ENCODE measurements at places on chromosomes 16 and 17.
A peak's percentile ranks its signal among the peaks of the same experiment; 100 is the strongest.

- no peak for DNase-seq
Observed at GRCh38 chr17:44197980-44198720, 1.5 kb downstream of the ATXN7L3 start.

- DNase-seq: no peak
Observed at GRCh38 chr17:44558334-44558709, 1.0 kb downstream of the FZD2 start.

DNA sequence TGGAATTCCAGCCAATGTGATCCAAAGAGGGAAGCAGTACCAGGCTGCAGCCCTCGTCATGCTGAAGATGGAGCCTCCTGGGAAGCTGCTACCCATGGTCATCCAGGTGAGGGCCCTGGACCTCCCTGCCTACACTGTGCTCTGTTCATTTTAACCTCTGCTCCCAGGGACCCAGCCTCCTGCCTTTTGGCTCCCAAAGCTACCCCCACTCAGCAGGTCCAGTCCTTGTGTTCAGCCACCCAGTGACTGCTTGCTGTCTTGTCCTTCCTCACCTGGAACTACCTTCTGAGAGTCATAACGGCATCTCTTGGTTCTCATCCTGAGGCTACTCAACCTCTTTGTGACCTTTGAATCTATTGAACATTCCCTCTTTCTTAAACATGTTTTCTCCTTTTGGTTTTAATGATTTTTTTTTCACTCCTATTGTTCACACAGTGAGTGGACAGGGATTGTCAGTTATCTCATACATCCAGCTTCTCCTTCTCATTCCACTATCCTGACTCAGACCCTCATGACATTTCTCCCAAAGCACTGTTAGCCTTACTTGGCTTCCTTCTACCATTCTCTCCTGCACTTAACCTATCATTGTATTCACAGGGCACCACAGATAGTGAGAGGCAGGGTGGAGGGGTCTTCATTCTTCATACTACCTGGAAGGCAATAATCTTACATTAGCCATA, 53.3 kb downstream of the GOSR1 start:
- DNase-seq: no peak

GRCh38 chr16:24976971-24977677, 38.0 kb downstream of the ARHGAP17 start:
- DNase-seq: no peak

DNA sequence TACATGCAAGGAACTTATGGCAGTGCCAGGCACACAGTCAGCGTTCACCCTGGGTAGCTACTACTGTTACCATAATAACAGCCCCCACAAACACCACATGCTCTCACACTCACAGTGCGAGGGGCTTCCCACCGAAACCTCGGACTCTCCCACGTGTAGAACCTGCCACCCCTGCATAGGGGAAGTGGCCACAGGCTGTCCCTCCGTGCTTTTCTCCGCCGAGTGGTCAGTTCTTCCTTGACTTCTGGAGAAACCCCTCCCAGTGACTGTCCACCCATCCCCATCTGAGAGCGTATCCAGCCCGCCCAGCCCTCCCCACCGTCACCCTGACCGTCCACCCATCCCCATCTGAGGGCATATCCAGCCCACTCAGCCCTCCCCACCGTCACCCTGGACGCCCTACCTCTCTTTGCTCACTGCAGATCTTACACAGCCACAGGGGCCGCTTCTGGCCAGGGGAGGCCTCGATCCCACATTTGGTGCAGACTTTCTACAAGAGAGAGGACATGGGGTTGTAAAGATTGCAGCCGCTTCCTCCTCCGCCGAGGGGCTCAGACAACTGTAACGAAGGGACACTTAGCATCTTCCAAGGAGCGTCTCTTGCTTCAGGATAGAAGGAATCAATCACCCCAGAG, 71.1 kb downstream of the RPH3AL start:
- no peak for DNase-seq

DNA sequence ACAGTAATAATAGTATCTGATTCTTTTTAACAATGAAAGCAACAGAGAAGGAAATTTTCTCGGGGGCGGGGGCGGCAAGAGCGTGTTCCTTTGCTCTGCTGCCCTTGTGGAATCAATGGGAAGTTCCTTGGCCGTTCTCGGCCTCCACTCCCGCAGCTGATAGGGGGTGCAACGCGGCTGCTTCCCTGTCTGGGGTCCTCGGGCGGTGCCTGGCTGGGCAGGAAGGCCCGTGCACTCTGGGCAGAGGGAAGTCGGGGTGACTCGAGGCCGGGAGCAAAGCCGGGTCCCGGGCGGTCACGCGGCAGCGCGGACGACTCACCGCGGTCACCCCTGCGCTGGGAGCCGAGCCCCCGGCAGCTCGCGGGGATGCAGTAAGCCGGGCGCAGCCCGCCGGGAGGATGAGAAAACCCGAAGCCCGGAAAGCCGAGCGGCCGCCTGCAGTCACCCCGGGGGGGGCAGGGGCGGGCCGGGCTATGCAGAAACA, 2.5 kb downstream of the TUBB3 start:
- DNase-seq: no peak

DNA sequence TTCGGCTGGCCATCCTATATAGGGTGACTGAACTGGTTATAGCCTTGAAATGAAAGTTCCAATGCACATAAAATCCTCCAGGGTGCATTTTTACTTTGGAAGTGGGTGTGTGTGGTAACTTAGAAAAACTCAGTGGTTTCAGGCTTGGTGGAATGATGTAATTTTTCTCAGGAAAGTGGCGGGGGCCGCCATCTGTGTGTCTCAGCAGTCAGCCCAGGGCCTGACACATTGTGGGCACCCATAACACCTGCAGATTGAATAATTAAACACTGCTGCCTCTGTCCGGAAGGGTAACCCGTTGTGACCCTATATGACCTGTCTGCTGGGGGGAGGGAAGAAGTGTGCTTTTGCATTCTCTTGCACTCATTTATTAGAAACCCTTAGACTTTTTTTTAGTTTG, 2.2 kb upstream of the PDP2 start:
- peak; percentile 64 for DNase-seq

DNA sequence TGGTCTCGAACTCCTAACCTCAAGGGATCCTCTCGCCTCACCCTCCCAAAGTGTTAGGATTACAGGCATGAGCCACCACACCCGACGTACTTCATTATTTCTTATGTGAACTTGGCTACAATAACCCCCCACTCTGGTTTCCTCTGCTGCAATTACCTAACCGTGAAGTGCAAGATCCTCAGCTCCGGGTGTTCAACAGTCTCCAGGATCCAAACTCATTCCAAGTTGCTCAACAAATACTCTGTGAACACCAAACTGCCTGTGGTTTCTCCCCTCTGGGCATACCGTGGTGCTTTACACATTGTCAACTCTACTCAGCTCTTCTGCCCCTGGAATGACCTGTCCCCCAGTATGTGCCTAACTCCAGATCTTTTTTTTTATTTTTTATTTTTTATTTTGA, 6.8 kb upstream of the SULT1A1 start:
- no peak for DNase-seq

DNA sequence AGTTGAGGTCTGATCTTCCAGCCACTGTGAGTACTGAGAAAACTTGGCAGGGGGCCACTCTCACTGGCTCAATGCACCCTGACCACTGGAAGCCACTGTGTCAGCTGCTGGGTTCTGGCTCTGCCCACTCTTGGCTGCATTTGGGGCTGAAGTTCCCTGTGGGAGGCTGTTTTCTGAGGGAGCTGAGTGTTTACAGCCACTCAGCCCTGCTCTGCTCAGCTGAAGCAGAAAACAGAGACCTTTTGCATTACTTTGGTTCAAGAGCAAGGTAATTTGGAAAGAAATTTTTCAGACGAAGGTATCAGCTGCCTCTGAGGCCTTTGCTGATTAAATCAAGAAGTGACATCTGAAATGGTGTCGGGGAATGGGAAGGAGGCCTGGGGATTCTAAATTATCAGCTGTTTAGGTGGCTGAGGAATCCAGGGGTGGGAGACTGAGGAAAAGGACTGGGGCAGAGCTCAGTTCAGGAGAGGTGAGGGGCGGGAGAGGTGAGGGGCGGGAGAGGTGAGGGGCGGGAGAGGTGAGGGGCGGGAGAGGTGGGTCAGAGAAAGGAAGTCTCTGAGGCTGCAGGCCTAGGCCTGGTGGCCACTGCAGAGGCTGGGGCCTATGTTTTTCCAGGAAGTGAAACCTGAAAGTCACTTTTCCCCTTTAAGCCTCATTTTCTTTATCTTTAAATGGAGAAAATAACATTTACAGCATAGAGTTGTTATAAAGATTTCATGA, at the start of gene ACSM5:
Gene ACSM5, plus strand, starts transcription at position 137 of the 723 bp plus-strand sequence. CDS start 1,951 bp downstream, outside the sequence.
- DNase-seq: no peak

- peak; percentile 58 for DNase-seq
Observed at GRCh38 chr16:56610017-56610608, 1.7 kb downstream of the MT2A start.

- no peak for DNase-seq
Observed at GRCh38 chr17:2362416-2362815, 25.1 kb downstream of the SGSM2 start.

- no peak for DNase-seq
Observed at GRCh38 chr17:77141846-77142449, 1.2 kb downstream of the SEC14L1 start.

GRCh38 chr17:34758718-34759117, 179.3 kb downstream of the TMEM132E start:
- no peak for DNase-seq

DNA sequence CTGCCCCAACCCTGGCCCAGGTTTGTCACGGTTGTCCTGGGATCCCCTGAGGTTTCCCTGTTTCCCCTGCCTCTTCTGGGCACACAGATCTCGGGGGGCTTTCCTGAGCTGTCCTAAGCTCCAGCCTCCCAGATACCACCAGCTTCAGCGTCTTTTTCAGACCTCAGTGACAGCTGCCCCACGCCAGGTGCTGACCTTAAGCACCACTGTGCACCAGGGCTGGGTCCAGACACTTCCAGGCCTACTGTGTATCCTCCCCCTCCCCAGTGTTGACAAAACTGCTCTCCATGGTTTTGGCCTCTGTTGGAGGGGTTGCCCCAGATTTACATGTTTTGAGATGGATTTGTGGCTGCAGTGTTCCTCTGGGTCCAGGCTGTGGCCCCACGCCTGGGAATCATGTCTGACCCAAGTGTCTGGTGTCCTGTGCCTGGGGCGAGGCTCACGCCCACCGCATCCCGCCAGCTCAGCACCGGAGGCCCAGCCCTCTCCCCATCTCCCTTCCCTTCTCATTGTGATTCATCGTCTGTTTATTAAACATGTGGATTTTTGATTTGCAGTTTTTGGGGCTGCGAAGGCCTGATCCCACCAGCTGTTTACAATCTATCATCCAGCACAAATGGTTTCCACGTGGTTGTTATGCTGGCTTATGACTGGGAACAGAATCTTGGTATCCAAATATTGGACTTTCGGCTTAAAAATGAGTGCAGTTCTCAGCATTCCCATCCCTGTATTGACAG, 82.1 kb downstream of the METRNL start:
- no peak for DNase-seq

DNA sequence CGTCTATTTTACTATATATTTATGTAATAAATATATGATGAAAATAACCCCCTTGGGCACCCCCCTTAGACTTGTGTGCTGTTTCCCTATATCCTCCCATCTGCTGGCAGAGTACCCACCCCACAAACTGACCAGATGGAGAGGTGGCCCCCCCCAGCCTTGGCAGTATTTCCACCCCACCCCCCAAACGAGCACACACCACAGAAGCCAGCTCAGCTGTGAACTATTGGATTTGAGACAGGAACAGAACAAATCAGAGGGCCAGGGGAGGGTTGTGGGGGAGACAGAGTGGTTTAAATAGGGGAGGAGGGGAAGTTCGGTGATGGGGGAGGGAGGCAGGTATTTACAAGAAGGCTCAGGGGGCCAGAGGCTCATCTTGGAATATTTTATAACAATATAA, 7.8 kb downstream of the NR1D1 start:
- no peak for DNase-seq

GRCh38 chr17:59851439-59852375, 41.0 kb downstream of the TUBD1 start:
- no peak for DNase-seq

GRCh38 chr17:8532021-8532420, 96.3 kb downstream of the NDEL1 start:
- DNase-seq: no peak

DNA sequence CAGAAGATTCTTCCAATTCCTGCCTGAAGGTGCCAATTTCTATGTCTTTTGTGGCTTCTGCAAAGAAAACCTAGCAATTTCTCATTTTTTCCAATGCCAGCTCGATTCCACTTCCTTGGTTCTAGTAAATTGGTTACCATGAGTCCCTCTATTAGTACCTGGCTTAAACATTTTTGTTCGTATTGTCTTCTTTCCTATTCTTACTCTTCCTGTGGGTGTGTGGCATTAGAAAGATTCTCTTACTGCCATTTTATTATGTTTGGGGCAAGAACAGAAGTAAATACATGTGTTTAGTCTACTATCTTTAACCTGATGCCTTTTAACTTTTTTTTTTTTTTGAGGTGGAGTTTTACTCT, 20.3 kb upstream of the MAPK3 start:
- DNase-seq: no peak

DNA sequence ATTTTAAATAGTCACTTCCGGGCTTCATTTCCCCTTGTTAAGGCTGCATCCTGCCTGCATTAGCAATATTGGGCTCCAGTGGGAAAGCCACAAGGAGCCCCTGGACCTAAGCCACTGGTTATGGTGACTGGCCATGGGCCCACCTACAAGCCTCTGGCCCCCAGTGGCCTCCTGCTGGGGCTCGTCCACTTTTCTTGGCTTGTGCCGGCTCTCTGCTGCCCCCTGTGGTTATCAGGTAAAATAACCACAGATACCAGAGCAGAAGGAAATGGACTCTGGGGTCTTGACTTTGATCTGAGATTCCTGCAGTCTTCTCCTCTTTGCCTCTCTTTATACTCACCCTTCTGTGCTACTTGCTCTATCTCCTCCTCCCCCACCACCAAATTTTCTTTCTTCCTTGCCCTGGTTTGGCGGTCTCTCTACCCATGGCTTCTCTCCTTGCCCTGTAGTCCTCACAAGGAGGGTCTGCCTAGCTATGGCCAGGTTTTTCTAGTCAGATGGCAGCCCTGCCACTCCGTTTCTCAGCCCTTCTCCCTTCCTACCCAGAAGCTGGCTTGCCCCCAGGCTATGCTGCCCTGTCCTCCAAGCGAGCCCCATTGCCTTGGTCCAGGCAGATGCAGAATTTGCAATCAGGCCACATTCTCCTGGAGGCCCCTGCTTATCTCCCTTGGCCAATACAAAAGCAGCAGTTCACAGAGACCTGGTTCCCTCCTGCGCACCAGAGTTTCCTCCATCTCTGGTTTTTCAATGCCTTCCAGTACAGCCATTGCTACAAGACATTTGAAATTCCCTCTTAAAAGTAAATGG, 82.9 kb upstream of the RCVRN start:
- DNase-seq: no peak

DNA sequence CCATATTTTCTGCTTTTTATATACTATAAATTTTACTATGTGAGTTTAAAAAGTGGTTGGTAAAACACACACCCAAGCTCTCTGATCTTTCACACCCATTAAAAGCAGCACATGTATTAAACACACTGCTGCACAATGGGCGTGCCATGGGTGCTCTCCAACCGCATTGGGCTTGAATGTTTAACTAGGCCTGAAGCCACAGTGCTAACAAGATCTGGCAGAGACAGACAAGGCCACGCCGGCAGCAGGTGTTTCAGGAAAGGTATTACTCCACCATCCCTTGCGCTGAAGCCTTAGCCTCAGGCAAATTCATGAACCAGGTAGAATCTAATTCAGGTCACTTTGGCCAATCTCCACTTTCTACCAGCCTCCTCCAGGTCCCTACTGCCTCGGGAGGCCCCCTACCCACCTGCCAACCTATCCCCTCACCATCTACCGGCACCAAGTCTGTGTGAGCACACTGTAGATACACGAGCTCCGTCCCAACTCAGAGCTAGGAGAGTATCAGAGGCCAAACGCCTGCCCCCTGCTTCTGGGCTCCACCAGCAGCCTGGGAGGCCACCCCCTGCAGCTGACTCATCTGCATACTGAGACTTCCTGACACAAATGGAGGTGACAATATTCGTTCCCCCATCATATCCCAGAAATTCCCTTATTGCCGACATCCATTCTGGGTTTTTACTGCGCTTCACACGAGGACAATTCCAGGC, 95.0 kb downstream of the ADCY9 start:
- DNase-seq: no peak
